ENCODE measurements at places on chromosomes 4 and X.

GRCh38 chrX:109871121-109871888 lies 131.6 kb upstream of the TMEM164 start:
- DNase-seq, result no peak

DNA sequence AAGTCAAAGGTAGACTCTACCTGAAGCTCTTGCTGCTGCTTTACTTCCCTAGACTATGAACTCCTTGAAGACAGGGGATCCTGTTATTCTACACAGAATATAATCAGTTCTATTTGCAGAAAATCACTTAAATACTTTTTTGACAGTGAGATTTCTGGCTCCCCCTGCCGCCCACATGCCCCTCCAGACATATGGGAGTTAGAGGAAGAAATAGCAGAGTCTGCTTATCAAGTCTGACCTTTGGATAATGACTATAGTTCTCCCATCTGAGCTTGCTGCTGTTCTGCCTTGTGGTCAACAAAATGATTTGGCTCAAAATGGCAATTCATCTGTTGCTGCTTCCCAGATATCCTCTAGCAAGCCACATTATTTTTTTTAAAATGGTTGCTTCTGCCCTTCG lies 101.1 kb downstream of the ENOX2 start:
- no peak for DNase-seq

DNA sequence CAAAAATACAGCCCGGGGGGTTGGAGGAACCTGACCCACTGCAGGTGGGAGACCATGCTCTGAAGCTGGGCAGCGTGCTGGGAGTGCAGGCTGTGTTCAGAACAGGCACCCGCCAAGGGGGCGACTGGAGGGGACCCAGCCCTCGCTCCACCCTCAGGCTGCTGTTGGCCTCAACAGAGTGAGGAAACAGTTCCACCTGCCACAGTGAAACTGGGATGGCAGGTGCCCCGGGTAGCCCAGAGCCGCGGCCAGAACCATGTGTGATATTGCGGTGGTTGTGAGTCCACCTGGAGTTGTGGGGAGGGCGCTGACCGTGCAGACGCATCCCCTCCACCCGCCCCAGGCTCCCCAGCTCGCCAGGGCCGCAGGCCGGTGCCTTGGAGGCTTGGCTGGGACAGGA lies 45.7 kb upstream of the PSAPL1 start:
- DNase-seq, result no peak

- DNase-seq, result no peak
These were observed 31.5 kb downstream of the F8 start for GRCh38 chrX:154991039-154991438.

DNA sequence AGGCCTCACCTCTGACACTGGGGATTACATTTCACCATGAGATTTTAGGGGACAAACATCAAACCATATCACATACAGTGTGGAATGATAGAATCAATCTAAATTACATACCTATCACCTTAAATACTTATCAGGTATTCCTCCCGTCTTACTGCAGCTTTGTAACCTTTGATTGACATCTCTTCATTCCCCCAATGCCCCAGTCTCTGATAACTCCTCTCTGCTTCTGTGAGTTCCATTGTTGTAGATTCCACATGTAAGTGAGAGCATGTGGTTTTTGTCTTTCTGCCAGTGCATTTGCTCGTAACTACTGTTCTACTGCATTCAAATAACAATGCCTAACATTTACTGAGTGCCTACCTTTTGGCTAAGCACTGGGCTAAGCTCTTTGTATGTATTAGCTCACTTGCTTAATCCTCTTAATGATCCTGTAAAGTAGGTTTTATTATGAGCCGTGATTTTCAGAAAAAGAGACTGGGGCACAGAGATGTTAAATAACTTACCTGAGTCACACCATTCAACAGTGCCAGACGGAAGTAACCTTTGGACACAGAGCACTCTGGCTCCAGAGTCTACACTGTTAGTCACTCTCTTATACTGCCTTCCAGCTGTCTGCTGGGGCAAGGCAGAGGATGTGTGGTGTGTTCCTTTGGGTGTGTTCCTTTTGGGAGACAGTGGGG lies 63.7 kb upstream of the ESX1 start:
- no peak for DNase-seq

GRCh38 chrX:82748906-82749505 lies 759.1 kb upstream of the POU3F4 start:
- no peak for DNase-seq

DNA sequence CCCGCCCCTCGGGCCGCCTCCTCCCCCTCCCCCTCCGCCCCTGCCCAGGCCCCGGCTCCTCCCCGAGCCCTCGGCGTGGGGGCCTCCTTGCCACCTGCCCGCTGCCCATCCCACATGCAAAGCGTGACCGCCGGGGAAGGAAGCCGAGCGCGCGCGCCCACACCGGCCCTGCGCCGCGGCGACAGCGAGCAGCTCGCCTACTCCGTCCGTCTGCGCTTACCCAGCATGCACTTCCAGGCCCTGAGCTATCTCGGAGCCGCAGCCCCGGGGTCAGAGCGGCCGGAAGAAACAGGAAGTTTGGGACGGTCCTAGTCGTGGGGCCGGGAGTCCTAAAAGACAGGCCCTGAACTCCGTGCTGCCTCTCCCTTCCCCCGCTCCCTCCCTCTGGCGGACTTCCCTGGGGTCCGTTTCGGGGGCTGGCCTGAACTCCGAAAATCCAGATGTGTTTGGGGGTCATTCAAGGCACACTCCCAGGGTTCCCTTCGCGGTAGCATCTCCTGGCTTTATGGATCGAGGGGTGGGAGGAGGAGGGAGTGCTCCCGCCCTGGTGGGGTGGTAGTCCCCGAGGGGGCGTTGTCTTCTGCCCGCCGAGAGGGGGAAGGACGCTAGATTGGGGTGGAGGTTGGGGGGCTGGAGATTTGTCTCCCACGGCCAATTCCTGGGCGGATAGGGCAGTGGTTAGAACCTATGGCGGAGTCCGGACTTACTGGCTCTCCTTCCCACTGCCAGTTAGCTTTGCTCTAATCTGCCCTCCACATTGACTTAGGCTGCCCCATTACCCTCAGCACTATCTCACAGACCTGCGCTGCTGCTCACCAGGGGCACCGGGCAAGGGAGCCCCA lies 25.0 kb upstream of the BCORL1 start:
- peak; percentile 41 for DNase-seq

DNA sequence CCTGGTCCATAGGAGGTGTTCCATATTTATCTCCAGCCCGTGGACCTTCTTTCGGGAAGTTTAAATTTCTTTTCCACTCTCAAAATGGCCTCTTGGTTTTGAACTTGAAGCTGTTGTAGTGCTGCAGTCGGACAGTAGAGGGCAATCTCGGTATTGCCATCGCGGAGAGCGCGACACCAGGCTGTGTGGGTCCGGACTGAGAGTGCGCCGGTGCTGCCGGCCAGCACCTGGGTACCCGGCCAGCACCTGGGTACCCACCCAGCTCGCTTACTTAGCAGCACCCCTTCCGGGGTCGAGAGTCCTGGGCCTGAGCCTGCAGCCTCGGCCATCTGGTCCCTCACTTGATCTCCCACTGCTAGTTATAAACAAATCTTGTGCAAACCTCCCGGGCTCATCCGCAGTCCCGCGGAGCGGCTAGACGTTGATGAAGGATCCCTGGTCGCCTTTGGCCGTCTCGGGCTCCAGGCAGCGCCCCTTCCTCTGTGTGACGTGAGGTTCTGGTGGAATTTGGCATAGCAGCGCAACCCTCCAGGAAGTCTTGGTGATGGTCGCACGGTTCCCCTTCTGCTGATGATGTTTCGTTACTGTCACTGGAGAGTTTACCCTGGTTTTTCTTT lies 18.0 kb downstream of the FAM9A start:
- DNase-seq, result no peak

Data from activated CD4-positive, alpha-beta T cell treated with anti-CD3 and anti-CD28 coated beads for 4 hours (primary cell).